ENCODE measurements at places on chromosomes 2 and 18.

GRCh38 chr2:240727913-240728312, 36.2 kb downstream of the AQP12A start:
- DNase-seq, result no peak

GRCh38 chr2:105593221-105593967, 151.3 kb upstream of the NCK2 start:
- DNase-seq, result no peak

- no peak for DNase-seq
Observed at GRCh38 chr18:21894619-21895367, 154.2 kb downstream of the MIB1 start.

DNA sequence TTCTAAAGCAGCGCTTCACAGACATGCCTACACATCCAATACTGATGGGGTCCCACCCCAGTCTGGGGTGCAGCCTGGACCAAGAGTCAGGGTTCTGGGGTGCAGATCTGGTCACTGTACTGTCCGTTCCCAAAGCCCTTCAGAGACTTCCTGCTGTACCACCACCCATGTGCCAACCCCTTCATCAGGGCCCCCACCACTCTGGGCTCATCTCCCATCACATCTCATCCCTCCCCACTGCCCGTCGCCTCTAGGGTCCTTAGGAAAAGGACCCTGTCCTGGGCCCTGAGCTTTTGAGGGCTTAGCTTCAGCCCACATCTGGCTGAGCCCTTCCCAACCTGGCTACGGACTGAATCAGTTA, 37.9 kb upstream of the ID2 start:
- no peak for DNase-seq

DNA sequence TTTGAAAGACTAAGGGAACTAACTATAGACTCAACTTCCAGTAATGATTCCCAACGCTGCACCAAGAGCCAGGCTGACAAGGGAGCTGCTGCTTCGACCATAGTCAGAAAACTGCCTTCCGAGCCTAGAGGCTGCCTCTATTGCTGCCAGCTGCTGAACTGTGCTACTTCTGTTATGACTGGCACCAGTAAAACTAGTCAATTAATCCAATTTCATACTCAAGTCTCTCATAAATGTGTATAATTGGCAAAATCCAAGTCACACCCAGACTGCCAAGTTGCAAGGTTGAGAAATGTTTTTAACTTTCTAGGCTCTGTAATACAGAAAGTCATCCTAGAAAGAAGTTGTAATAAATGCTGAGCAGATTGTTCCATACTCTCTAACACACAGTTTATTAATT, 117.4 kb downstream of the SPOPL start:
- no peak for DNase-seq

DNA sequence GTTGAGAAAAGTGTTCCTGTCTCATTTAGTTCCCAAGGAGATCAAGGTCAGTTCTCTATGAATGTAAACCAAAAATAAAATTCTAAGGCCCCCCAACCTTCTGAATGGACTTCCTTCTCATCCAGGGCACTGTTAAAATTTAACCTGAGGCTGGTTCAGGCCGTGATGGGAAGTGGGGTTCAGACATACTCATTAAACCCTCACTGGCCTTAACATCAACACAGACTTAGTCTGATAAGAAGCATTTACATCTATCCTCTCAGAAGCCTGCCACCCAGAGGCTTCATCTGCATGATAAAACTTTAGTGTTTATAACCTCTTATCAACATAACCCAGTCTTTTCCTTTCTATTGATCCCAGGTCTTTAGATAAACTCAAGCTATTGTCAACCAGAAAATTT, 22.4 kb downstream of the ITSN2 start:
- DNase-seq, result no peak

GRCh38 chr2:7437716-7438632, 520.8 kb downstream of the RNF144A start:
- no peak for DNase-seq

DNA sequence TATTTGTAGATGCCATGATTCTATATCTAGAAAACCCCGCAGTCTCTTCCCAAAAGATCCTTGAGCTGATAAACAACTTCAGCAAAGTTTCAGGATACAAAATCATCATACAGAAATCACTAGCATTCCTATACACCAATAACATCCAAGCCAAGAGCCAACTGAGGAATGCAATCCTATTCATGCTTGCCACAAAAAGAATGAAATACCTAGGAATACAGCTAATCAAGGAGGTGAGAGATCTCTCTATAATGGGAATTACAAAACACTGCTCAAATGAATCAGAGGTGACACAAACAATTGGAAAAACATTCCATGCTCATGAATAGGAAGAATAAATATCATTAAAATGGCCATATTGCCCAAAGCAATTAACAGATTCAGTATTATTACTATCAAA, 551.4 kb upstream of the SLC39A10 start:
- no peak for DNase-seq

DNA sequence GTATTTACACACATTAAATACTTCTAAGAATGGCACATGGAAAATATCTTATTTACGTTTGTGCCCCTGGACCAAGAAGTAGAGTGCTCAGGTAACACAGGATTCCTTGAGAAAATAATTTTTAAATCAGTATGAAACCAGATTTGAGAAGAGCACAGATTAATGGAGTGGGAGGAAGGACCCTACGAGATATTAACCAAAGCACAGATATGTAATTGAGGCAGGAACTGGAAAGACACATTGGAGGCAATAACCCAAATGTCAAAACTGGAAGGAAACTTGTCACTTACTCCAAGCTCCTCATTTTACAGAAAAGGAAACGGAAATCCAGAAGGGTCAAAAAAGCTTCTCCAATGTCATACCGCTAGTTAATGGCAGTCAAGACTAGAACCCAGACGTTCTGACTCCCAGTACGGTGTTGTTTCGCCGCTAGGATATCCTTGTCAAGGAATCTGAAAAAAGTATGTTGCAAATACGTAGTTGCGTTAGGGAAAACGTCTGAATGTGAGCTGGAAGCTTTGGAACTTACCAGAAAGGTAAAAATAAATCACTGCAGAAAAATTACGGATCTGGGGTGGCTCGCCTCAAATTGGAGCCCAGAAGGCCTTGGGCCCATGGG, 634 bp downstream of the MTIF2 start:
- DNase-seq, result no peak

- DNase-seq, result no peak
Observed at GRCh38 chr2:152083202-152083875, 15.5 kb downstream of the CACNB4 start.

GRCh38 chr2:45614871-45615415, 3.9 kb upstream of the SRBD1 start:
- no peak for DNase-seq

DNA sequence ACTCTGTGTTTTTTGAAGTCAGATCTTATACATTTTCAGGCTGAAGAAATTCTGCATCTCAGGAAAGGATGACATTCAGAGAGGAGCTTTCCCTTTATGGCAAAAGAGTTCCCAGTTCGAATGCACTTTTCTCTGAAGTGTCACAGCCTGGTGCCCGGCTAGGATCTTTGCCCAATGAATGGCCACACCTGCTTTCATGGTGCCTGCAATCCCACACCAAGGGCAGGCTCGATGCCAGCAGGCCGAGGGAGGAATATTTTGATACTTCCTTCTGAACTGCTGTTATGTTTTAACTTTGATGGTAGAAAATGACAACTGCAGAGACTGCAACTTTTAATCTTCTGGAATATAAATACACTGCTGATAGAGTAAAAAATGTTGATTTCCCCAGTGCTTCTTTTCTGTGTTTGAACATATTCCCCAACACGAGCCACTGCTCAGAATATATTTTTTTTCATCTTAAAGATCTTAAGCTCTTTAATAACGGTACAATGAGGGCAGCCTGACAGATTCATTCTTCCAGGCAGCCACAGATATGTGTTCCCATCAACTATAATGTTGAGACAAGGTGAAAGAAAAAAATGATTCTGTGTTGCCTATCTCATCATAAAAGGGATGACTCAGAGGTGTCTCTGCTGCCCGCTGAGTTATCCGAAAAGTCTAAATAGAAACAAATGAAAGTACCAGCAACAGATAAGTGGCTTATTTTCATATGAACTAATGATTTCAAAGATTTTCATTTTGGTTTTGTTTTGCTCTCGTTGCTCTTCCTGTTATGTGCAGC, 848.5 kb downstream of the DCDC2C start:
- DNase-seq, result no peak

DNA sequence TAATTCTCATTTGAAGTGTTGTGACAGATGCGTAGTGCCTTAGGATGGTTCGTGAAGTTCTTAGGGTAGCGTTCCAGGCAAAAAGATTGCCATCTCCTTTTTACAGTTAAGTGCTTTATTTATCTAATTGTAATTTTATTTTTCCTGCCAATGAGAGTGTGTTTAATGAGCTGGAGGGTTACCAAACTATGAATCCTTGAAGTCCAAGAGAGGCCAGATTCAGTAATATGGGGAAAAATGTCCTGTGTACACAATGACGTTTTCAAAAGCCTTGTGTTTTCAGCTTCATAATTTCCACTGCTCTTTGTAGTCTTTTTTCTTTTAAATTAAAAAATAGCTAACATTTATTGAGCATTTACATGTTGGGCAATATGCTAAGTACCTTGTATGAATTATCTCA, 23.8 kb downstream of the ACYP2 start:
- DNase-seq, result no peak

GRCh38 chr2:162219426-162219825, 23.8 kb downstream of the FAP start:
- DNase-seq, result no peak

- no peak for DNase-seq
Observed at GRCh38 chr2:159944874-159945273, 117.5 kb downstream of the PLA2R1 start.

- DNase-seq, result no peak
Observed at GRCh38 chr2:117087535-117088291, 726.8 kb upstream of the DDX18 start.

DNA sequence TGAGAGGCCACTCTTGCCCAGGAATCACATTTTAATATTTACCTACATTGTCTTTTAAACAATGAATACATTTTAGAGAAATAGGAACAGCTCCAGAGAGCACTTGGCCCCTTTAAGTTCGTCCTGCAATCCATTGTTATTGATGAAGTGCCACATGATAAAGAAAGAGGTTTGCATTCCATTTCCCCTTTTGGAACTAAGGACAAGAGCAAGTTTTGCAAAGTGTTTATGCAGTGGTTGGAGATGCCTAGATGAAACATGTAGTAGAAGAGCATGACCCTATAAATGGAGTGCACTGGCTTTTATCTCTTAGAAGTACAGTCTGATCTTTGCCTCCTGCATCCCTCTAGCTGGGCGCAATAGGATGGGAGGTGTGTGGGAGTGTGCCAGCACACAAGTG, 118.7 kb upstream of the CNTNAP5 start:
- no peak for DNase-seq
